ENCODE measurements at places on chromosomes 13 and 19.

DNA sequence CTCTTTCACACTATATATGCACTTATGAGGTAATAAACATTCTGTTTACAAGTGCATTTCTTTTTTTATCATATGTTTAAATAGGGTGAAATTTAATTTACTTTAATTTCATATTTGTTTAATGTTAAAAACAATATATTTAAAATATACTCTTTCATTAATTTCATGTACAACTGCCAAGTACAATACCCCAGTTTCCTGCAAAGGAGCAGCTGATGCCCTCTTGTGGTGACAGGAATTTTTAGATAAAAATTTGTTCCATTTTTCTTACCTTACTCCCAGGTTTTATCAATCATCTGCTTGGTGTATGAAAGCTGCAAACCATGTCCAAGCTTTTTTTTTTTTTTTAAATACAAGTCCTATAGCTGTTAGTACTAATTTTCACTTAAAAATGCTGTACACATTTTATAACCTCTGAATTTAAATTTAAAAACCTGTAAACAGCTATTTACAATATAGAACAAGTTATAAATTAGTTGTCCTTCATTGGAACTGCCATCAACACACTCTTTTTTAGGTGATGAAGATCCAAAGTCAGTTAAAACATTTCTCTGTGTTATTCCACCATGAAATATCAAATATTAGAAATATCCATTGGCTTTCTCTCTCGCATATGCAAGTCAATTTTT, 4.9 kb downstream of the PCDH20 start:
- no peak for DNase-seq
- no peaks in the 10 kb centered on the region for H3K36me3 ChIP-seq
- no peak overlapping the region for H3K27ac ChIP-seq
- H3K4me3 ChIP-seq, result no peak overlapping the region
- H3K4me1 ChIP-seq, result no peaks in the 10 kb centered on the region

DNA sequence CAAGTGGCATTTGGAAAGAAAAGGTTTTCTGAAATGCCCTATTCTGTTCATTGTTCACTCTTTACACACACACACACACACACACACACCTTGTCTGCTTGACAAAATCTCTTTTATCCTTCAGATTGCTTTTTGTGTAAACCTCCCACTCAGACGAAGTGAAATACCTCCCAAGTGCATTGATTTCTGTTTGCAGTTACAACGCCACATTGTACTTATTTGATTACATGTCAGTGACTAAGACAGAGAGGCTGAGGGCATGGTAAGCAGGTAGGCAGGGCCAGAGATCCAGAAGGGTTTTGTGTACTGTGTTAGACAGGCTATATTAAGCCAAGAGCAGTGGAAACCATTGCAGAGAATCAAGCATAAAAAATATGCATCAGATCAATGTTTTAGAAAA, 561.8 kb downstream of the GPC6 start:
- DNase-seq, result no peak
- peaks cover 17% of the 10 kb centered on the region for H3K4me1 ChIP-seq
- no peak overlapping the region for H3K4me3 ChIP-seq

- no peak for DNase-seq
- H3K27me3 ChIP-seq, result no peaks in the 10 kb centered on the region
- H3K4me3 ChIP-seq, result no peak overlapping the region
- no peaks in the 10 kb centered on the region for H3K4me1 ChIP-seq
- peaks cover 75% of the 10 kb centered on the region for H3K36me3 ChIP-seq
Observed at GRCh38 chr19:17580470-17581144, 25.2 kb downstream of the COLGALT1 start.

DNA sequence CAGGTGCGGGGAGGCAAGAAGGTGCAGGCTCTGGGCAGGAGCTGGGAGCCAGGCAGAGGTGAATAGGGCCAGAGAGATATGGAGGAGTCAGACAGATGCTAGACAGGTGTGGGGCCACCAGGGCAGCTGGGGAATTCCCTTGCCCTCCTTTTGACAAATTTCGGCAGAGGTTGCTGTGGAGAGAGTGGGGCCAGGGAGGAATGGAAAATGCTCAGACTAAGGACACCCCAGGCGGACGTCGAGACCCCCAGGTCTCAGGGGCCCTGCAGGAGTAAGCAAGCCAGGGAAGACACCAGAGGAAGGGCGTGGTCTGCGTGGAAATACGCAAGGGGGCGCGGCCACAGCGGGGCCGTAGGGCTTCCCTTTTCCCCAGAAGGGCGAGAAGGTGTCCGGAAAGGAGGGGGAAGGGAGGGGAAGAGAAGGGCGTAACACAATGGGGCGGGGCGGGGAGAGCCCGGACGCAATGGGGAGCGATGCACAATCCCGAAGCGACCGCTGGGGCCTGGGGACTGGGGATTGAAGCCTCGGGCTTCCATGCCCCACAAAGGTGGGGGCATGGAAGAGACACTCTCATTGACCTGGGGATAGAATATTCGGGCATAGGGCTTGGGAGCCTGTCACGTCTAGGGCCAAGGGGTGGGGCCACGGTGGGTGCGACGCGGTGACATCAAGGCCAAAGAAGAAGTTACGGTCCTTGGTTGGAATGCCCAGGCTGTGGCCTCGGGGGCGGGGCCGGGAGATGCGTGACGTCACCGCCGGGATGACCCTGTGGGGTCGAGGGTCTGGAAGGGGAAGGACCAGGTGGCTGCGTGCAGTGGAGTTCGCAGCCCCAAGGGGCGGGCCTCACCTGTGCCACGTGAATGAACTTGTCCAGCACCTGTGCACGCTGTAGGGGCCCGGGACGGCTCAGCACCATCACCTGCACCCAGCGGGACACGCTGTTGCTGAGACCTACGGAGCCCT, 8.2 kb downstream of the RASGRP4 start:
- peak overlapping the region; percentile 72 for H3K4me3 ChIP-seq
- H3K27ac ChIP-seq, result peak overlapping the region; percentile 80
- H3K27me3 ChIP-seq, result no peaks in the 10 kb centered on the region
- no peaks in the 10 kb centered on the region for H3K36me3 ChIP-seq
- peaks cover 24% of the 10 kb centered on the region for H3K4me1 ChIP-seq
- DNase-seq, result peak; percentile 75

DNA sequence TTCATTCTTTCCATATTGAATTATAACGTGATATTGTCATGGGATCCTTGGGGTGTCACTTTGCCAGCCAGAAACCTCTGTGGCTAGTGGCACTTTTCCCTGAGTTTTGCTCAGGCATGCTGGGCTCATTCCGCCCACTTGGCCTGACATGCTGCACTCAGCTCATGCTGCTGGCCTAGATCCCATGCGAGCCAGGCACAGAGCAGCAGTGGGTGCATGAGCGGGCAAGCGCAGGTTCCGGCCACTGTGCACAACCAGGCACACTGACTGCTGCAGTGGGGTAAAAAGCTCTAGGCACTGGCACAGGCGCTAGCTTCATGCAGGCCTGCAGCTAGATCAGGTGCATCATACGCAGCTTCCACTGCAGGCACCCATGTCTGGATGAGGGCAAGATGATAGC, 221.2 kb downstream of the MAB21L1 start:
- DNase-seq, result no peak
- peaks cover 2% of the 10 kb centered on the region for H3K4me1 ChIP-seq
- no peak overlapping the region for H3K27ac ChIP-seq
- H3K27me3 ChIP-seq, result no peaks in the 10 kb centered on the region

DNA sequence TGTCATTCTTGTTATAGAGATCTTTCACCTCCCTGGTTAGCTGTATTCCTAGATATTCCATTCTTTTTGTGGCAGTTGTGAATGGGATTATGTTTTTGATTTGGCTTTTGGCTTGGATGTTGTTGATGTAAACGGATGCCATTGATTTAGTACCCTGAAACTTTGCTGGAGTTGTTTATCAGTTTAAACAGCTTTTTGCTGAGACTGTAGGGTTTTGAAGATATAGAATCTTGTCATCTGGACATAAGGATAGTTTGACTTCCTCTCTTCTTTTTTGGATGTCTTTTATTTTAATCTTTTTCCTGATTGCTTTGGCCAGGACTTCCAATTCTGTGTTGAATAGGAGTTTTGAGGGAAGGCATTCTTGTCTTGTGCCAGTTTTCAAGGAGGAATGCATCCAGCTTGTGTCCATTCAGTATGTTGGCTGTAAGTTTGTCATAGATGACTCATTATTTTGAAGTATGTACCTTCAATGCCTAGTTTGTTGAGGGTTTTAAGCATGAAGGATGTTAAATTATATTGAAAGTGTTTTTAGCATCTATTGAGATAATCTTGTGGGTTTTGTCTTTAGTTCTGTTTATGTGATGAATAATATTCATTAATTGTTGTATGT, 16.8 kb downstream of the ZNF431 start:
- no peak overlapping the region for H3K4me3 ChIP-seq
- H3K4me1 ChIP-seq, result peaks cover 34% of the 10 kb centered on the region
- H3K27ac ChIP-seq, result no peak overlapping the region

DNA sequence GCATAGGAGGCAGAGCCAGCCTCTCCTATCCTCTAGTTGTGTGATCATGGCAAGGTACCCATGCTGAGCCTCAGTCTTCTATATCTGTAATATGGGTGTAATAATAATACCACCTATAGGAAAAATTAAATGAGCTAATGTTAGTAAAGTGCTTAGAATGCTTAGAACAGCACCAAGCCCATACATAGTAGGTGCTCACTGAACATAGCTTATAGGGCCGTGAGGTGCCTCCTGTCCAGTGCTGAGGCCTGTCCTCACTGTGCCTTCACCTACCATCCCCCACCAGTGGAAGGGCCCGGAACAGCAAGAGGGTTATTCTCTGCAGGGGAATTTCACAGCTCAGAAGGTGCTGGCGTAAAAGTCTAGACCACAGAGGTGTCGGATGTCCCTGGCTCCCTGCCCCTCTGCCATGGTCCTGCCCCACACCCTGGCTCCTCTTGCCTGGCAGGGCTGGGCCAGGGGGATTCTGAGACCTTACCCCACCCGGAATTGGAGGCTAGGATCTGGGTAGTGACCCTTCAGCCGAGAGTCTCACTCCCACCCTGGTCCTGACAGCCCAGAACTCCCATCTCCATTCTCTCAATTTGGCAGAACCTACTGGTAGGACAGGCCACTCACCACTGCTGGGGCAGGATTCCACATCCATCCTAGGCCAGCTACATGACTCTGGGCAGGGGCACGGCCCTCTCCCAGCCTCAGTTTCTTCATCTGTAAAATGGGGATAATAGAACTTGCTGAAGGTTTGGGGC, 2.2 kb upstream of the SCN1B start:
- DNase-seq, result no peak
- peaks cover 54% of the 10 kb centered on the region for H3K36me3 ChIP-seq
- no peak overlapping the region for H3K4me3 ChIP-seq

DNA sequence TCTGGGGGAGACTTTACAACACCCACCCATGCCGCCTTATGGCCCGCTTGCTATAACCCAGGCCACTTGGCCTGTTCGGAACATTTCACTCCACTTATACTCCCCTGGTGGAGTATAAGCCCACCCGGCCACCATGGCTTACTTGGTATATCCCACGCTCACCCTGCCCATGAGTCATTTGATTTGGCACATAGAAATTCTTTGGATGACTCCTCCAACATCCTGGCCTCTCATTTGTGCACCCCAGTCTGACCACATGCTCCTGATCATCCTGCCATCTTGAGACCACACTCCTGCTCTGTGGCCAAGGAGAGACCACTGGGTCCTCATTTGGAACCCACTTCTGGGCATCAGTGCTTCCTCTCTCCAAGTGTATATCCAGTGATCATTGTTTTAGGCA, 5.2 kb downstream of the SPACA6 start:
- H3K27ac ChIP-seq, result no peak overlapping the region
- no peaks in the 10 kb centered on the region for H3K36me3 ChIP-seq
- H3K27me3 ChIP-seq, result peaks cover 9% of the 10 kb centered on the region
- peaks cover 9% of the 10 kb centered on the region for H3K4me1 ChIP-seq

DNA sequence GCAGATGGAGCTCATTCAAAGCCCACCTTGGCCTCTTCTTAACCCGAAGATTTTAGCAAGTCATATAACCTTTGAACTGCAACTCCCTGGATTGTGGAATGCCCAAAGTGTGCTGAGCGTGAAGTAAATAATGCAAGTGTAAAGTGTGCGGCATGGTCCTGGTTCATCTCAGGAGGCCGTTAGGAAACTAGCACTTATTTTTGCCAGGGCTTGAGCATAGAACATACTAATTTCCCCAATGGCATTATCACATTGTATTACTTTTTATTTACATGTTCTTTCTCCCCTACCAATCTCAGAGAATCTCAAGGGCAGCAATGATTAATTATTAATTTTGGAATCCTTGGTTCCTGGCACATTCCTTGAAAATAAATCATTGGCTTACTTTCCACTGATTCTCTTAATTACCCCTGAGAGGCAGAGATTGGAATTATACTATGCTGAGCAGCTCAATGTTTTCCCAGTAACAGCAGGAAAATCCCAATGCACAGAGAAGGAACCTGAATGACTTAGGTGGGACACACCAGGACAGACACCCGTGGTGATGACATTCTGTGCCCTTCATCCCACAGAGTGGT, 128.8 kb upstream of the GJB6 start:
- H3K36me3 ChIP-seq, result no peaks in the 10 kb centered on the region
- H3K27me3 ChIP-seq, result peaks cover 5% of the 10 kb centered on the region
- H3K27ac ChIP-seq, result no peak overlapping the region

- no peaks in the 10 kb centered on the region for H3K36me3 ChIP-seq
- H3K27ac ChIP-seq, result no peak overlapping the region
- H3K4me1 ChIP-seq, result peaks cover 12% of the 10 kb centered on the region
- no peak for DNase-seq
- H3K4me3 ChIP-seq, result no peak overlapping the region
- H3K27me3 ChIP-seq, result peaks cover 96% of the 10 kb centered on the region
Observed at GRCh38 chr13:110407531-110407930, 100.4 kb downstream of the COL4A2 start.

DNA sequence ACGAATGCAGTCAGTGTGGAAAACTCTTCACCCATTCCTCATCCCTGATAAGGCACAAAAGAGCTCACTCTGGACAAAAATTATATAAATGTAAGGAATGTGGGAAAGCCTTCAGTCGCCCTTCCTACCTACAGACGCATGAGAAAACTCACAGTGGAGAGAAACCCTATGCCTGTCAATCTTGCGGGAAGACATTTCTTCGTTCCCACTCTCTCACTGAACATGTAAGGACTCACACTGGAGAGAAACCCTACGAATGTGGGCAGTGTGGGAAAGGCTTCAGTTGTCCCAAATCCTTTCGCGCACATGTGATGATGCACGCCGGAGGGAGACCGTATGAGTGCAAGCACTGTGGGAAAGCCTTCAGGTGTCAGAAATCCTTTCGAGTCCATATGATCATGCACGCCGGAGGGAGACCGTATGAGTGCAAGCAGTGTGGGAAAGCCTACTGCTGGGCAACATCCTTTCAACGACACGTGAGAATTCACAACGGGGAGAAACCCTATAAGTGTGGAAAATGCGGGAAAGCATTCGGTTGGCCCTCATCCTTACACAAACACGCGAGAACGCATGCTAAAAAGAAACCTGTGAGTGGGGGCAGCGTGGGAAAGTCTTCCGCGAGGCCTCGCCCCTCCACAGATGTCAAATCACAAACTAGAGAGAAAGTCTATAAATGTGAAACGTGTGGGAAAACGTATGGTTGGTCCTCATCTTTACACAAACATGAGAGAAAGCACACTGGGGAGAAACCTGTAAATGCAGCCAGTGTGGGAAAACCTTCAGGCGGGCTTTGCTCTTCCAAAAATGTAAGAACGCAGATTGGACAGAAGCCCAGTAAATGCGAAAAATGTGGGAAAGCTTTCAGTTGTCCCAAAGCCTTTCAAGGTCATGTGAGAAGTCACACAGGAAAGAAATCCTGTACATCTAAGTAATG, 10.5 kb downstream of the ZNF556 start:
- H3K4me1 ChIP-seq, result no peaks in the 10 kb centered on the region
- no peak overlapping the region for H3K4me3 ChIP-seq
- peaks cover 6% of the 10 kb centered on the region for H3K36me3 ChIP-seq
- H3K27ac ChIP-seq, result no peak overlapping the region
- no peak for DNase-seq

GRCh38 chr19:14054099-14054498, 7.8 kb downstream of the PALM3 start:
- H3K4me1 ChIP-seq, result peaks cover 16% of the 10 kb centered on the region
- H3K27ac ChIP-seq, result peak overlapping the region; percentile 59
- peaks cover 39% of the 10 kb centered on the region for H3K36me3 ChIP-seq

Data from activated T-cell treated with anti-CD3 and anti-CD28 coated beads, Interleukin-2, amount 50 U/mL, for 24 hours (primary cell).